ENCODE measurements at places on chromosomes 2 and 18.
A peak's percentile ranks its signal among the peaks of the same experiment; 100 is the strongest.

DNA sequence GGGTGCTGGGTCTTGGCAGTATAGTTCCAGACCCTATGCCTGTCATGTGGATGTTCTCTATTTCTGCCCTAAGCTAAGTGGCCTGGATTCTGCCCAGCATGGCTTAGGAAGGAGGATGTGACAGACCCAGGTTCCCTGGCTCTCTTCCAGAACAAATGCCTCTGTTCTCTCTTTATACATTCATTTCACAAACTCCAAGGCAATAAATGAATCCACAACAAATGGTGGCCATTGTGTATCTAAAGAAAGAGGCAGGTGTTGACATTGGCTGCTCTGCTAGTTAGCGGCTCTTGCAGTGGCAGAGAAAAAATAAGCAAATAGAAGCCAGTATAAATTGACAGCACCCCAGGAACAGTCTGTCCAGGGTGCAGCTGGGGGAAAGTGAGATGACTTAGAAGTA is 298.6 kb downstream of the SUCLG1 start:
- no peak for DNase-seq

DNA sequence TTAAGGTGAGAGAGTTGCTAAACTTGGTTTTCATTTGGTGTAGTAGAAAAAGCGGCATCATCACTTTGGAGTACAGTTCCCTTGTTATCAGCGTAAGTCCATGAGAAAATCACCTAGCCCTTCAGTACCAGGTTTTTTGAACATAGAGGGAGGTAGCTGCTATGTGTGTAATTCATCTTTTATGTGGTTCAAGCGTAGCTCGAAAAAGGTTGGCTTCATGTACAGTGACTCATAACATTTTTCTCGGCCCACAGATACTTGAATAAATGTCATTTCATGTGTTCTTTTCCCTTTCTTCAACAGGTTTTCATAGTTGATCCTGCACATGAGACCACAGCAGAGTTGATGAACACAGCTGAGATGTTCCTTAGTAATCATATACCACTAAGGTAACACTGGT is 43.6 kb downstream of the UGGT1 start:
- DNase-seq = no peak

DNA sequence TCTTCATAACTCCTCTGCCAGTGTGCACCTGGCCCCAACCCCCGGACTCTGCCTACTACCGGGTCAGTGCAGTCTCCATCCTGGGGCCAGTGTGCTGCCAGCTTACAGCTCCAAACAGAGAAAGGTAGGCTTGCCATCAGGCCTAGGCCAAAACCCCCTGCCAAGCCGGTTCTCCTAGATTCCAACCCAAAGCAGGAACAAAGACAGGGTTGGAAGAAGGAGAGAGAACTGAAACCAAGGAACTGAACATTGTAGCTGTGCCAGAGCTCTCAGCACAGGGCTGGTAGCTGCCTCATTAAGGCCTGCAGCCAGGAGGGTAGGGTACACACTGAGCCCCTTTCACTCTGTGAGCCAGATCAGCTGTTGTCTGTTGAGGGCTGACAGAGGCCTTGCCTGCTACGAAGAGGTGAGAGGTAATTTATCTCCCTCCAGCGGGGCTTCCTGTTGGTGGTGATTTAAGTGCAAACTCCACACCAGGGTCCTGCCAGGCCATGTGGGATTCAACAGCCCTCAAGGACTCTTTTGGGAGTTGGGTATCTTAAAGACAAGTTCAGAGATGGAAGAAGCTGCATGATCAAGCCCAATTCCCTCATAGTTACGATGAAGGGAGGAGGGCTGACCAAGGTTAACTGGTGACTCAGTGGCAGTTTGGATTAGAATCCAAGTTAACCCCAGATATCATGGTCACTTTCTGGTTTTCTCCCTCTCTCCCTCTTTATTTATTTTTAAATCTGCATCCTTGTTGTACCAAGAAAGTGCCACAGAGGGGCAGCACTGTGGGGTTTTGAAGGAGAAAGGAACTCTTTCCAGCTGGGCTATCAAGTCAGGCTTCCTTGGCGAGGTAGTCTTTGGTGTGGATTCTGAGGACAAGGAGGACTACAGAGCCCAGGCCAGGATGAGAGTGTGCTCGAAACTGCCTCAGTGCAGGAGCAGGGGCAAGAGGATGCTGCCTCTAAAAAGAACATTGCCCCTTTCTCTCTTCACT is 48.1 kb downstream of the CYRIA start:
- DNase-seq = no peak

DNA sequence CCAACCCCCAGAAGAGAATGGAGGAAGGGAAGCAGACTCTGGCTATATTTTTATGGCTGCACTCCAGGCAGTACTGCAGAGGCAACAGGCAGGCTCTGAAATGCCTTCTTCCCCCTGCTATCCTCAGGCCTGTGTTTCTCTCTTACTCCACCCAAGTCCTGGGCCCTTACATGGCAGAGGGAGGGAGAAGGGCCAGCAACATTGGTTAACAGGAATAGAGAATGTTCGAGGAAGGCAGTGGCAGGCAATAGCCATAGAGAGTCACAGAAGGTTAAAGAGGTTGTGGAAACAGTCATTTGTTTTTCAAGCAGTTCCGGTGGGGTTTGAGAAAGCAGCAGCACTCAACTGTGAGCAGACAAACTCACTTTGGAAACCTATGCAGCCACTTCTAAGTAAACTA is 15.1 kb upstream of the DARS1 start:
- DNase-seq = no peak

DNA sequence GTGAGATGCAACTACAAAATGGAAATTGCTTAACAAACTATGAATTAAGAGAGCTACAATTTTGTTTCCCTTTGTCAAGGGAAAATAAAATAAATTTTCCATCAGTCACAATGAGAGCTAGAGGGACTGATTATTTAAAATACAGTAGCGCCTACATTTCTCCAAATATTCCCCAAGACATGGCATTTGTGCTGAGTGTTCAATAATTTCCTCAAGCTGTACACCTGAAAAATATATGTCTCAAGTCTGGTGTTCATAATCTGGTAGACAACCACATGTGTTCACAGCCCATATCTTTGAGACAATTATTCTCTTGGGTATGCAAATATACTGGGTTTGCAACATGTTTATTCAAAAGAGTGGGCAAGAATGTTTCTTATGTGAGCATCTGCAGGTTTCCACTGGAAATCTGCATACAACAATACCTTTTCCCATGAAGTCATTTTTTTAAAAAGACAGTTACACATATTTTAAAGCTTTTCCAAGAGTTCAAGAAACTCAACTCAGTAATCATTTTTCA is 240.1 kb upstream of the VRK2 start:
- DNase-seq = no peak

- no peak for DNase-seq
Measured at GRCh38 chr2:40164736-40165508, 287.0 kb downstream of the SLC8A1 start.

GRCh38 chr2:196927376-196928225 is 1.1 kb upstream of the PGAP1 start:
- DNase-seq = peak; percentile 40

- no peak for DNase-seq
Measured at GRCh38 chr2:98149333-98149697, 62.3 kb downstream of the VWA3B start.

GRCh38 chr2:221605751-221606240 is 33.7 kb upstream of the EPHA4 start:
- DNase-seq = no peak

- no peak for DNase-seq
Measured at GRCh38 chr2:39217192-39217550, 26.6 kb downstream of the CDKL4 start.

GRCh38 chr18:63962137-63962536 is 7.7 kb upstream of the SERPINB8 start:
- no peak for DNase-seq

DNA sequence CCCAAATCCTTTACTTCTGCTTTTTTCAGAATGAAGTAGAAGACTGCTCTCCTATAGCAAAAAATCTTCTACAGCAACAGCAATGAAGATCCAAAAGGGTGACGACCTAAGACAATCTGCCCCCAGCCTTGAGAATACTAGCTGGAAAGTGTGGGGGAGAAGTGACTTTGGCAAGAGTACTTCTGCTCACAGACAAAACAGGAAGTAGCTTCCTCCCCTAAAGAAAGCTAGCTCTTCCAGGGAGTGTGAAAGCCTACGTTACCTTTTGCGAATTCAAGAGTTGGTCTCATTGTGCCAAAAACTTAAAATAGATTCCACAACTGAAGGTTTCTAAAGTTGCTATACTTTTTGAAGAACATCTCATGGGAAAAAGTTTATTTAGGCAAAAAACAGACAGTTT is 1069.2 kb upstream of the CHAC2 start:
- no peak for DNase-seq

- no peak for DNase-seq
Measured at GRCh38 chr2:112062894-112063293, 7.8 kb downstream of the TMEM87B start.

GRCh38 chr2:214889301-214889700 is 79.8 kb upstream of the BARD1 start:
- DNase-seq = no peak

- no peak for DNase-seq
Measured at GRCh38 chr2:216107760-216108159, 1.4 kb upstream of the XRCC5 start.

DNA sequence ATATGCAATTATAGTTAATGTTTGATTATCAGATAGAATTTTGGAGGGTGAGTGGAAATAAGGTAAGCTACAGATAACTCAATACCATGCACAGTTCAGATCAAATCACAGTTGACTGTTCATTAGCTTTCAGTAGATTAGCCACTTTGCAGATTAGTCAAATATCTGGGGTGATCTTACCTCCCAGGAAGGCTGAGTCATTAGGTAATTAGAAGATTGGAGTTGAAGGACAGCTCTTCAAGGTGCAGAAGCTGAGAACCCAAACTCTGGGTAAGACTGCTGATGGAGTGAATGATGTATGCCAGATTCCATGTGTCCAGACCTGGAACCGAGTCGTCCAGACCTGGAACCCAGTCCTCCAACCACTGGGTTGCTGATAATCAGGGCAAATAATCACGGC is 262.8 kb upstream of the UBE2E3 start:
- no peak for DNase-seq

- no peak for DNase-seq
Measured at GRCh38 chr18:8460748-8461147, 148.5 kb upstream of the RAB12 start.

All from GM13977 (cell line).